A549 treated with RU486 at 1 μM for 4 hours (cell line): ENCODE measurements at places on chromosomes 6 and 20. TPM values are rescaled to one million over a fixed set of nuclear protein-coding genes. Genes with fewer than 3 reads are reported as not detected.

SMIM29 gene
- 18.1 to 30.9 TPM (median 28.9 TPM) in 5 replicates for total RNA-seq

OR2J3 gene
- total RNA-seq: not detected in 5 replicates

GPX5 gene
- total RNA-seq: not detected in 5 replicates

GMPR gene
- 0.37 to 0.76 TPM (median 0.64 TPM) in 5 replicates for total RNA-seq

SMOC2 gene
- not detected in 5 replicates for total RNA-seq

VGLL2 gene
- not detected in 5 replicates for total RNA-seq

TMEM170B gene
- 0.17 to 0.87 TPM (median 0.80 TPM) in 5 replicates for total RNA-seq

ENPP1 gene
- 0.95 to 1.7 TPM (median 1.6 TPM) in 5 replicates for total RNA-seq

MEI4 gene
- total RNA-seq: not detected in 5 replicates

SNRPB2 gene
- 114 to 170 TPM (median 123 TPM) in 5 replicates for total RNA-seq

DYNLT1 gene
- total RNA-seq: 99.3 to 141 TPM (median 101 TPM) in 5 replicates

FAM83B gene
- total RNA-seq: 0.06 to 0.13 TPM (median 0.09 TPM) in 5 replicates

SOD2 gene
- 167 to 210 TPM (median 182 TPM) in 5 replicates for total RNA-seq

OLIG3 gene
- total RNA-seq: not detected in 5 replicates

HCRTR2 gene
- total RNA-seq: not detected in 5 replicates

ANKRD66 gene
- total RNA-seq: not detected in 5 replicates

OVOL2 gene
- total RNA-seq: 0.16 to 0.43 TPM (median 0.19 TPM) in 4 of 5 replicates, not detected in the other

PXT1 gene
- total RNA-seq: not detected in 5 replicates

KHDC1 gene
- total RNA-seq: 2.2 to 4.0 TPM (median 3.5 TPM) in 5 replicates

BEND3 gene
- 3.3 to 4.1 TPM (median 3.8 TPM) in 5 replicates for total RNA-seq

ZNF165 gene
- 0.96 to 1.4 TPM (median 1.1 TPM) in 5 replicates for total RNA-seq

ULBP1 gene
- 0.64 to 1.3 TPM (median 0.80 TPM) in 5 replicates for total RNA-seq

TRMT11 gene
- total RNA-seq: 8.8 to 14.6 TPM (median 12.7 TPM) in 5 replicates

MMP24 gene
- total RNA-seq: 15.4 to 20.7 TPM (median 20.1 TPM) in 5 replicates

F13A1 gene
- not detected in 5 replicates for total RNA-seq

EEF1A2 gene
- 134 to 157 TPM (median 155 TPM) in 5 replicates for total RNA-seq

CYP39A1 gene
- total RNA-seq: 0.06 to 0.15 TPM (median 0.14 TPM) in 3 of 5 replicates, not detected in the others

SMAP1 gene
- 11.1 to 18.1 TPM (median 16.4 TPM) in 5 replicates for total RNA-seq

RBPJL gene
- total RNA-seq: not detected in 5 replicates

RAET1E gene
- total RNA-seq: 2.0 to 3.2 TPM (median 3.0 TPM) in 5 replicates

ZNF292 gene
- total RNA-seq: 2.3 to 4.2 TPM (median 3.2 TPM) in 5 replicates

SPAG4 gene
- total RNA-seq: 3.6 to 6.0 TPM (median 4.5 TPM) in 5 replicates

BNIP5 gene
- total RNA-seq: not detected in 5 replicates

POU5F1 gene
- total RNA-seq: 2.8 to 6.0 TPM (median 4.1 TPM) in 5 replicates

MEA1 gene
- 90.8 to 113 TPM (median 93.1 TPM) in 5 replicates for total RNA-seq

EYS gene
- 0.02 to 0.33 TPM in 2 of 5 replicates, not detected in the others for total RNA-seq

SPTLC3 gene
- 0.02 to 0.44 TPM in 2 of 5 replicates, not detected in the others for total RNA-seq

SLC22A3 gene
- 25.9 to 39.8 TPM (median 36.8 TPM) in 5 replicates for total RNA-seq

NCOA6 gene
- 17.5 to 20.1 TPM (median 19.8 TPM) in 5 replicates for total RNA-seq

KIF25 gene
- 0.14 TPM in 1 of 5 replicates, not detected in the others for total RNA-seq

DOP1A gene
- total RNA-seq: 1.8 to 3.5 TPM (median 2.8 TPM) in 5 replicates

BEND6 gene
- 0.53 to 1.6 TPM (median 0.88 TPM) in 5 replicates for total RNA-seq

RSPH9 gene
- total RNA-seq: 0.13 to 0.30 TPM (median 0.16 TPM) in 5 replicates

STMND1 gene
- not detected in 5 replicates for total RNA-seq

OOEP gene
- total RNA-seq: not detected in 5 replicates

GPSM3 gene
- total RNA-seq: 0.26 to 0.58 TPM (median 0.38 TPM) in 5 replicates

LY6G6D gene
- total RNA-seq: not detected in 5 replicates

EBF4 gene
- 2.4 to 3.0 TPM (median 2.7 TPM) in 5 replicates for total RNA-seq

SLC17A3 gene
- 0.53 to 1.4 TPM (median 0.93 TPM) in 5 replicates for total RNA-seq
